ENCODE measurements at places on chromosomes 3 and 15. TPM values are rescaled to one million over a fixed set of nuclear protein-coding genes. Genes with fewer than 3 reads are reported as not detected.

Gene SCAMP5
- 4.0 TPM for total RNA-seq

Gene LRRC58
- 15.9 TPM for total RNA-seq

Gene GOLGA6L7
- not detected for total RNA-seq

Gene ASB7
- total RNA-seq: 5.5 TPM

Gene FAM81A
- 0.98 TPM for total RNA-seq

Gene CDHR4
- 0.20 TPM for total RNA-seq

Gene GOLGA6L4
- 0.15 TPM for total RNA-seq

Gene ADPRH
- total RNA-seq: 9.7 TPM

Gene CSTA
- total RNA-seq: 2.6 TPM

Gene DGKG
- 27.4 TPM for total RNA-seq

Gene CFAP100
- total RNA-seq: not detected

Gene KNG1
- total RNA-seq: 0.59 TPM

Gene ACTC1
- total RNA-seq: 8,662 TPM

Gene GDPGP1
- total RNA-seq: 16.1 TPM

Gene CAPN3
- total RNA-seq: 5.3 TPM

Gene ARL14
- total RNA-seq: not detected

DNA sequence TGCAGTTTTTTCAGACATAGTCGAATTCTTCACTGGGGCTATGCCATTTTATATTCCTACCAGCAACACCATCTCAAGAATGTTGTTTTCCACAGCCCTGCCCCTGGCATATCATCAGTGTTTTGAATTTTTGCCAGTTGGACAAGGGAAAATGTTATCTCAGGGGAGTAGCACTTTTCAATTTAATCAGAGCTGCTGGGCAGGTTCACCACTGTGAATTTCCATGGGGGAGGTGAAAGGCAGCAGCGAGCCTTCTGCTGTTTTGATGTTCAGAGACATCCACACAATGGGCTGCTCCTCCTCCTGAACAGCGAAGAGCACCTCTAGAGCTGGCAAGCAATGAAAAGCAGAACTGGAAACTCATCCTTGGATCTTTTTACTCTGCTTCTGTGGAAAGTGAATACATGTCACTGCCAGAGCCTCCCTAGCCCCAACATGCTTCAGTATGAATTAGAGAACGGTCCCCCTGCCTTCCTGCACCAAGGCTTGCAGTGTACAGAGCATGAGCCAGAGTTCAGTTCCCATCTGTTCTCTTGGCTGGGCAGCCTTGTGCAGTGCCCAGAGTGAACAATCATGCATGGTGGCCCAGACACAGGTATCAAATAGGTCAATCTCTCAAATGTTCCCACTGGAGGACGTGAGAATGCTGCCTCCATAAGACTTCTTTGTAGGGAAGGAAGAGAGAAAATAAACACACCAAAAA lies 56.1 kb upstream of the RAD18 start:
- DNase-seq: no peak

DNA sequence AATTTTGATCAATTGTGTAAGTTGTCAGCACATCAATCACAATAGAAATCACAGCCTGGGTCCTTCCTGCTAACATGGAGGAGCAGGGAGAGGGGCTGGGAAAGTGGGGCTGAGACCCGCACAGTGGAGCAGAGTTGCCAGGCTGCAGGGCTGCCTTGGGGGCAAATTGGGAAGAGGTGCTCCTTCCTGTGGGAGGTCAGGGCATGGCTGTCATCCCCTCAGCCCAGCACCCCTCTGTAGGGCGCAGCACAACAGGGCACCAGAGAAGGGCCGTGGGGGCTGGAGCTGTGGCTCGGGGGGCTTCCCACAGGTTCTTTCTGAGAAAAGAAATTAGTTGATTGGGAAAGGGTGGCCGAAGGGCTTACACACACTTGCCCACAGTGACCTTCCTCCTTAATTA lies 126.3 kb downstream of the NSMCE3 start:
- peak; percentile 30 for DNase-seq

GRCh38 chr3:62723914-62724217 lies 151.3 kb downstream of the CADPS start:
- DNase-seq: no peak

- no peak for DNase-seq
Measured at GRCh38 chr3:85652360-85652759, 693.6 kb downstream of the CADM2 start.

DNA sequence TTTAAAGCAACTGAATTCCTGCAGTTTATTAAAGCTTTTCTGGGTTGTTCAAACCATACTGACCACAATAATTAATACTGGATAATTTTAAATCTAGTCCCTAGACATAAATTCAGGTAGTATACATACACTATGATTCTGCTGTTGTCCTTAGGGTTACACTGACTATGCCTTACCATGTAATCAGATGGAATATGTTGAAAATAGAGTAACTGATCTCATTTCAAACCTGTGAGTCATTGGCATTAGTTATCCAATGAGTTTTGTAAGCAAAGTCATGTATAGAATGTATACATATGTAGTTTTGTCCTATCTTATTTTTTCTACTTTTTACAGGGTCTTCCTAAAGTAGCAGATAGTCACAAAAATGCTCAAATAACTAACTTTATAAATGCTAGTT lies 517.1 kb upstream of the CCDC54 start:
- DNase-seq: no peak

GRCh38 chr3:173796405-173796804 lies 398.9 kb downstream of the NLGN1 start:
- DNase-seq: no peak

DNA sequence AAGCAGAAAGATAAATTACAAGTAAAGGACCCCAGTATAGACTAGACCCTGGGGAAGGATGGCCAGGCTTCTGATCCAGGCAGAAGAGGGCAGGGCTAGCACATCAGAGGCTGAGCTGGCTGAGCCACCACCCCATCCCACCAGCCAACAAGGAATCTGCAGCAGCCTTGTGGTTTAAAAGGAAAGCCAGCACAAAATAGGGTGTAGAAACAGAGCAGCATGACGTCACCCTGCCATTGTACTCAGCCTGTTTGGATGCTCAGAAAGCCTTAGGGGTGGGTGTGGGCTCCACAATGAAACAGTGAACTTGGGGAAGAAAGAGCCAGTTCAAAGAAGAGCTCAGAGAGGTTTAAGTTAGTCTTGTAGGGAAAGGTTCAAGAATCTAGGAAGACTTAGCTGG lies 28.2 kb downstream of the DUOX1 start:
- peak; percentile 69 for DNase-seq

- DNase-seq: no peak
Measured at GRCh38 chr15:82003916-82004315, 41.9 kb downstream of the MEX3B start.

- DNase-seq: no peak
Measured at GRCh38 chr3:5004319-5005152, 25.3 kb downstream of the BHLHE40 start.

- no peak for DNase-seq
Measured at GRCh38 chr3:35484929-35485530, 154.3 kb upstream of the ARPP21 start.

DNA sequence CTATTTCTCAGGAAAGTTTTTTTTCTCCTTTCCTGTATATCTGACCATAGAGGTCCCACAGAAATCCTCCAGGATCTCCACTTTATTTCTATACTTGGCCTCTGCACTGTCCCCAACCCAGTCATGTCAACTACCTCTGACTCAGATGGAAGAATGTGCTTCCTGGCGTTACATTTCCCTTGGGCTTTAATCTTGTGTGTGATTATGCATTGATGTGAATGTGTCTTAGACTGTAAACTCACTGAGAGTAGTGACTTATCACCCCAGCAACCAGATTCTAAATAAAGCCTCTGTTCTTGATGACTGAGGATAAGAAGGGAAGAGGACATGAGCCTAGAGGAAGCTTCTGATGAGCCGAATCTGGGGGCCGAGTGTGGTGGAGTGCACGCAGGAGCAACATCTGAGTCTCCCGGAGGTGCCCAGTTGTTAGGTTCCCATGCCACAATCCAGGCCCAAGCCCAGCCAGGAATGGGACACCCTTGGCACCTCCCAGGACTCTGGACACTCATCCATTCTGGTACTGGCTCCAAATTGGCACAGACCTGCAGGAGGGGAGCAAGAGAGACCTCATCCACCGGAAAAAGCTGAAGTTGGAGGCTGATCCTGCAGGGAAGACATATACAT lies 32.1 kb upstream of the HEG1 start:
- DNase-seq: no peak

DNA sequence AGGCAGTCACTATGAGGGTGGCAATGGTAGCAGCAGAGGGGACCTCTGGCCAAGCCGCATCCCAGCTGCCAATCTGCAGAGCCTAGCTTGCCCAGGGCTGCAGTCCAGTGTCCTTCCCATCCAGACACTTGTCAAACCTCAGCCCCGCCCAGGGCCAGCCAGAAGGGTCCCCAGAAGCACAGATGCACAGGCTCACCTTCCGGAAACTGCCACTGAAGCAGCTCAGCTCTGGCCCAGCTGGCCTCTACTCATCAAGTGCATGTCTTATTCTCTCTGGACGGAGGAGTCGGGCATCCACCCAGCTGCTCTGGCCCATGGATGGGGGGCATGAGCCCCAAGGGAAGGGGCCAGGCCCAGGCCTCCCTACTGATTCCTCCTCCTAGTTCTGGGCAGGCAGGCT lies 69.2 kb downstream of the DNAJB8 start:
- DNase-seq: no peak

GRCh38 chr3:44568561-44568960 lies 13.6 kb downstream of the ZKSCAN7 start:
- no peak for DNase-seq

GRCh38 chr3:119018690-119019463 lies 15.8 kb downstream of the IGSF11 start:
- DNase-seq: no peak

GRCh38 chr15:90597577-90597976 lies 67.9 kb downstream of the CRTC3 start:
- no peak for DNase-seq

- DNase-seq: no peak
Measured at GRCh38 chr3:62700357-62700756, 174.9 kb downstream of the CADPS start.

DNA sequence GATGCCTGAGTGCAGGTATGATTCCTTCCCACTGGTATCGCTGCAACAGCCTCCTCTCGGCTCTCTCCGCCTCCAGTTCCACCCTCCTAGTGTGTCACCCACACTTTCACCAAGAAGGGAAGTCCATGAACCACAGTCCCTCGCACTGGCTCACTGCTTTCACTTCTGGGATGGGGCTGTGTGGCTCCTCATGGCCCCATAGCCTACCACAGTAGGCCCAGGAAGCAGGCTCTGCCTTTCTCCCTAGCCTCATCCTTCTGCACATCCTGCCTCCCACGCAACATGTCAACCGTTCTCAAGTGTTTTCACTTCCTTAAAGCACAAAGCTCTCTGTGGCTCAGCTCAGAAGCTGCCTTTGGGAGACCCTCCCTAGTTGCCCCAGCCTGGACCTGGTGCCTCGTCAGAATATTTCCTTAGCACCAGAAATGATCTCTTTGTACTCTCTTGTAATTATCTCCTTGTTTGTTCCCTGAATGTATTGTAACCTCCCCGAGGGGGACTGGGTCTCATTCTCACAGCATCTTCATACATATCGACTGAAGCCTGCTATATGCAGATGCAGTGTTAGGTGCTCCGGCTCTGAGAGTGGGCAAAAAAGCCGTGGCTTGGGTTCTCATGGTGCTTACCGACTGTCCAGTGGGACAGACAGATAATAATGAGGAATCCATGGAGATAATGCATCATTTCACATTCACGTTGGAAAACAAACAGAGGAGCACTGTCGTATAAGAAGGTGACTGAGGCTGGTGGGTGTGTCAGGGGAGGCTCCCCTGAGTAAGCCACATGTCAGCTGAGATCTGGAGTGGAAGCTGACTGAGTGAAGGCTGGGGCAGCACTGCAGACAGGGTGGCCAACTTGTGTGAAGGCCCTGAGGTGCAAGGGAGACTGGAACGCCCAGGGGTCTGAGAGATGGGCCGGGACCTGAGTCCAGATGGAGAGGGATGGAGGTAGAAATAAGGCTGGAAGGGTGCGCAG lies 107.1 kb downstream of the DGKG start:
- no peak for DNase-seq

DNA sequence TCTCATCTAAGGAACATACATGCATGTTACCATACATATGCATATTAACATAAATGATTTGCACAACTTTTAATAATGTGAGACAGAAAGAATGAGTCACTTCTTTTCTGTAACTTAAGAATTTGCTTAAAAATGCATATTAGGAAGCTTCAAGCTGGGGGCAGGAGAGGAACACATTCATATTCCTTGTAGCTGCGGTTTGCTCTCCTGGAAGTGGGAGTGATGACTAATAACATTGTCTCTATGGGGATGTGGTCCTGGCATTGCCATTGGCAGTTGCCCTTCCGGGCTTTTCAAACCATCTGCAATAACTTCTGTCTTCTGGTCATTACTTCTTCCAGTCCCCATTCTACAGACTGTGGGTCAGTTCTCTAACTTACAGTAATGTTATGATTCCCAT lies 15.6 kb downstream of the CHST2 start:
- DNase-seq: no peak

GRCh38 chr3:18190646-18191045 lies 234.5 kb downstream of the SATB1 start:
- DNase-seq: no peak

DNA sequence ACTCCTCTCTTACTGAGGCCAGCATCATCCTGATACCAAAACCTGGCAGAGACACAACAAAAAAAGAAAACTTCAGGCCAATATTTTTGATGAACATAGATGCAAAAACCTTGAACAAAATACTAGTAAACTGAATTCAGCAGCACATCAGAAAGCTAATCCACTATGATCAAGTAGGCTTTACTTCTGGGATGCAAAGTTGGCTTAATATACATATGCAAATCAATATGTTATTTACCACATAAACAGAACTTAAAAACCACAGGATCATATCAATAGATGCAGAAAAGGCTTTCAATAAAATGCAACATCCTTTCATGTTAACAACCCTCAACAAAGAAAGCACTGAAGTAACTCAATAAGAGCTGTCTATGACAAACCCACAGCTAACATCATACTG lies 414.5 kb upstream of the MCTP2 start:
- no peak for DNase-seq

- no peak for DNase-seq
Measured at GRCh38 chr15:92934716-92935115, 34.6 kb downstream of the CHD2 start.

DNA sequence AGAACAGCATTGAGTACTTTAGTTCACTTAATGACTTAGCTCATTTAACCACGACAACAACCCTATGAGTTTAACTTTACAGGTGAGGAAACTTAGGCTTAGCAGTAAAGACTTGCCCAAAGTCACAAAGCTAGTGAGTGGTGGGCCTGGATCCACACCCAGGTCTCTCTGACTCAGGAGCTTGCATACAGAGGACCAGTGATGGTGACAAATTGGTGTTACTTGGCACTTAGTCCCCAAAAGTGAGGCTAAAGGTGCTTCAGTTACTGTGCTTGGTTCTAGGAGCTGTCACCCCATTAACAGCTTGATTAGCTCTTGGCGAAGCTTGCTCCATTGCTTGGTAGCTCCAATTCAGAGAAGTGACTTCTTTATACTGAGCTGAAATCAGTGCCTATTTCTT lies 6.1 kb downstream of the CELF6 start:
- no peak for DNase-seq

- DNase-seq: peak; percentile 99
Measured at GRCh38 chr3:48556796-48557626, at the start of gene PFKFB4. PFKFB4 (minus strand) TSS chr3:48556803; CDS start chr3:48556777, 26 bp downstream.

DNA sequence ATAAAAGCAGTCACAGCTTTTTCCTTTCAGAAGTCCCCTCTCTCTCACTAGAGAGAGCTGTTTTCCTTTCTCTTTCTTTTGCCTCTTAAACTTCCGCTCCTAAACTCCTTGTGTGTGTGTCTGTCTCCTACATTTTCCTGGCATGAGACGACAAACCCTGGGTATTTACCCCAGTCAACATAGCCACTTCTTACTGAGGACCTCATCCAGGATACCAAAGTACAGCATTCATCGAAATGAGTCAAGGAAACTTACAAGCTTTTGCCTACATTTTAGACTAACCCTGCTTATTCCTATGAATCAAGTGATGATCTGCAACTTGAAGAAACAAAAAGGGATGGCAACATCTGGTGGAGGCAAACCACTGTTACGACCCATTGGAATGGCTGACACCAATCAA lies 16.7 kb downstream of the PATL2 start:
- no peak for DNase-seq

All from right atrium auricular region (tissue), 2 donors.